ENCODE measurements at places on chromosomes 16 and 17. TPM values are rescaled to one million over a fixed set of nuclear protein-coding genes. Genes with fewer than 3 reads are reported as not detected.

Gene CDK5RAP3
- total RNA-seq, result 56.2 TPM

Gene HSF4
- total RNA-seq, result 3.4 TPM

Gene SLC38A10
- 101 TPM for total RNA-seq

Gene CTRL
- 0.53 TPM for total RNA-seq

Gene KRT28
- total RNA-seq, result not detected

Gene MT1H
- 10.5 TPM for total RNA-seq

Gene CAPNS2
- not detected for total RNA-seq

Gene USP7
- 31.5 TPM for total RNA-seq

Gene GNAO1
- total RNA-seq, result not detected

Gene GPR142
- total RNA-seq, result not detected

Gene NUDT7
- total RNA-seq, result 22.5 TPM

Gene PPM1E
- 0.18 TPM for total RNA-seq

Gene PPP1R27
- total RNA-seq, result not detected

Gene GALR2
- 0.53 TPM for total RNA-seq

Gene EVPLL
- not detected for total RNA-seq

Gene SPNS2
- total RNA-seq, result not detected

Gene MYH2
- under 0.01 TPM for total RNA-seq

Gene ZACN
- not detected for total RNA-seq

Gene SP6
- not detected for total RNA-seq

Gene ALDH3A1
- total RNA-seq, result not detected

Gene USH1G
- not detected for total RNA-seq

Gene SHCBP1
- total RNA-seq, result 27.4 TPM

Gene NTN1
- total RNA-seq, result 0.35 TPM

Gene PLA2G15
- 34.6 TPM for total RNA-seq

Gene CCL8
- total RNA-seq, result not detected

Gene MAF
- 0.58 TPM for total RNA-seq

Gene DBNDD1
- total RNA-seq, result under 0.01 TPM

Gene HSPB9
- total RNA-seq, result not detected

Gene GAST
- not detected for total RNA-seq

Gene SYCE1L
- total RNA-seq, result not detected

Gene KRTAP29-1
- not detected for total RNA-seq

Gene WFIKKN1
- total RNA-seq, result 0.86 TPM

Gene PRKCB
- not detected for total RNA-seq

Gene MYH13
- not detected for total RNA-seq

Gene PRSS8
- total RNA-seq, result not detected

Gene PTRH2
- total RNA-seq, result 23.6 TPM

Gene FBXL16
- total RNA-seq, result 0.53 TPM

Gene ANKS4B
- not detected for total RNA-seq

Gene PIK3R5
- not detected for total RNA-seq

All from myometrial cell (primary cell).